ENCODE measurements at places on chromosomes 12 and 14.

DNA sequence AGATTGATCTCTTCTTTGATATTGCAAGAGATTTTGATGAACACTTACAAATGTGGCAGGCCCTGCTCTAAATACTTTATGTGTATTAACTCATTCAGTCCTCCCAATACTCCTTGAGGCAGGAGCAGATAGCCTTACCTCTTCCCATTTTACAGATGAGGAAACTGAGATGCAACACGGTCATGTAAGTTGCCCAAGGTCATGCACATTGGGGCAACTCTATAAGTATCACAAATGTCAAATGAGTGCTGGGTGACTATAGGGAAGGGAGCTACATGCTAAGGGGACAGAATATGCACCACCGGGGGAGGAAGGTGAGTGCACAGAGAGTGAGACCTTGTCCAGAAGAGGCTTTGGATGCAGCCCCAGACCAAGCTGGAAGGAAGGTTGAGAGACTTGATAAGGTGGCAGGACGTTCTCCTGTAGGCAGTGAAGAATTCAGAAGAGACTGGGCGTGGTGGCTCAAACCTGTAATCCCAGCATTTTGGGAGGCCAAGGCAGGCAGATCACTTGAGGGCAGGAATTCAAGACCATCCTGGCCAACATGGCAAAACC lies 132.3 kb upstream of the PWP1 start:
- no peaks in the 10 kb centered on the region for H3K27me3 ChIP-seq
- no peak overlapping the region for H3K27ac ChIP-seq
- no peaks in the 10 kb centered on the region for H3K36me3 ChIP-seq

DNA sequence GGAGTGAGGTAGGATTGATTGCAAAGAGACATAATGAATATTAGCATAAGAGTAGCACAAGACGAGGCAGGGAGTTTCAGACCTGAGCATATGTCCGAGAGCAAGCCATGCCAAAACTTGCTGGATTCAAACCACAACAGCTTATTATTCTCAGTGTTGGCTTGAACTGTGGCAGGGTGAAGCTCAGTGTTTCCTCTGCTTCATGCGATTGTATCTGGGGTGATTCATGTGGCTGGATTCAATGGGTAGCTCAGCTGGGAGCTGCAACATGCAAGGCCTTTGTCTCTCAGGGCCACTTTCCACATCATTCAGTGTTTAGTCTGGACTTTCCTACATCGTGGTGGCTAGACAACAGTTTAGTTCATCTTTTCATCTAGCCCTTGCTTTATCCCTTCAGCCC lies 22.1 kb upstream of the E2F7 start:
- no peak for DNase-seq
- no peaks in the 10 kb centered on the region for H3K27me3 ChIP-seq
- no peak overlapping the region for H3K4me3 ChIP-seq
- no peak overlapping the region for H3K27ac ChIP-seq
- no peaks in the 10 kb centered on the region for H3K4me1 ChIP-seq
- H3K36me3 ChIP-seq = no peaks in the 10 kb centered on the region

- peak overlapping the region; percentile 75 for H3K4me3 ChIP-seq
- DNase-seq = no peak
- H3K36me3 ChIP-seq = peaks cover 13% of the 10 kb centered on the region
- peaks cover 4% of the 10 kb centered on the region for H3K4me1 ChIP-seq
- H3K27ac ChIP-seq = peak overlapping the region; percentile 80
These were observed 814 bp downstream of the ANKRD13A start for GRCh38 chr12:109999983-110000505.

DNA sequence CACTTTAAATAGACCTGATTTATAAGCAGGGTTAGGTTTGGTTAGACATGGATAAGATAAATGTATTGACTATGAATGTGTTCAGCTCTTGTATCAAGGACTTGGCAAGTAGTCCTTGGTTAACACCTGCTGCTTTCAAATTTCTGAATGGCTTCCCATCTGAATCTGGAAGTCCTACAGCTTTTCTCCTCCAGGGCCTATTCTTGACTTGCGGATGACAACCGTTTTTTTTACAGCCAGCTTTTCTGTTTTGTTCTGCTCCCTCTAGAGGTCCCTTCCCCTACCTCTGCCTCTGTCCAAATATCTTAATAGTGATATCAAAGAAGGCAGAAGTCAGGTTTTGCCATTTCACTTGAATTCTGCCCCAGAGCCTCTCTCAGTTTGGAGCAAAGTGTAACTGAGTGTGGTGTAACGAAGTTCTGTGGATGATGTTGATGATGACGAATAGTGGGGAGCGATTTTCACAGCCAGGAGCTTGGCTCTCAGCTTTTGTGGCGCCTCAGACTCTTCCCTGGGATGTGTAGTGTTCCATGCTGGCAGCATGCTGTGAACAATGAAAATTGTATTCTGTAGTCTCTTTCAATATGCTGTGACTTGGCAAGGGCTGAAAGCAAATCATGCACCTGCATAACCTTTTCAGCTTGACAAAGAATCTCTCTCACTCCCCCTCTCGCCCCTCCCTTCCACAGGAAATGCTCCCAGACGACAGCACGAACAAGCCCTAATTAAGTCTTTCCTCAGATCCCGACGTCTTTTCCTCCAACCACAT lies 5.0 kb upstream of the SLC4A8 start:
- H3K27ac ChIP-seq = no peak overlapping the region
- no peaks in the 10 kb centered on the region for H3K27me3 ChIP-seq
- H3K4me3 ChIP-seq = no peak overlapping the region

DNA sequence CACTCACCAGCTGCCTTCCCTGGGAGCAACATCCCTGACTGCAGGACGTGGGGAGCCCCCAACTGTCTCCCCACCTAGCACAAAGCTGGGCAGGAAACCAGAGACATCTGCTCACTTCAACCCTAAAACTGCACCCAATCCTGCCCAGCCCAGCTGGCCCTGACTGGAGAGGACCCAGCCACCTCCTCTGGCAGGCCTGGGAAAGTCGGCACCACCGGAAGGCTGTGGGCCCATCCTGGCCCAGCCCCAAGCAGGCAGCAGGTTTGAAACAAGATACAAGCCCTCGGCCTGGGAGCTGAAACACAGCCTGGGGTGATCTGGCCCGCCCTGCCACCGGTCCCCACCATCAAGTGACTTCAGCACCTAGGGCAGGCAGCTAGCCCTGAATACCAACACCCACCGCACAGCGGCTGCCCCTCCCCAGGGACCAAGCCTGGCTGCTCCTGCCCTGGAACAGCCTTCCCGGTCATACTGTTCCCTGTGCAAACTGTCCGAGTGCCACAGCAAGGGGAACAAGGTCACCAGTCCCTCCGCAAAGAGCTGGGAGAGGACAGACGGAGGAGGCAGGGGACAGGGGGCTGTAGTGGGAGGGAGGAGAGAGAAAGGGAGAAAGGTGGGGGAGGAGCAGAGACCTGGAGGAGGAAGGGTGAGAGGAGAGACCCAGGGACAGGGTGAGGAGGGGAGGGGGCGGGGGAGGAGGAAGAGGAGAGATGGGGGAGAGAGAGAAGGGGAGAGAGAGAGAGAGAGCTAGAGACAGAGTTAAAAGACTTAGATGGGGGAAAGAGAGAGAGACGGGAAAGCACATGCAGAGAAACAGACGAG lies 115.7 kb downstream of the RFLNA start:
- DNase-seq = no peak
- H3K4me3 ChIP-seq = no peak overlapping the region
- peaks cover 30% of the 10 kb centered on the region for H3K4me1 ChIP-seq
- peak overlapping the region; percentile 70 for H3K27ac ChIP-seq
- no peaks in the 10 kb centered on the region for H3K27me3 ChIP-seq

DNA sequence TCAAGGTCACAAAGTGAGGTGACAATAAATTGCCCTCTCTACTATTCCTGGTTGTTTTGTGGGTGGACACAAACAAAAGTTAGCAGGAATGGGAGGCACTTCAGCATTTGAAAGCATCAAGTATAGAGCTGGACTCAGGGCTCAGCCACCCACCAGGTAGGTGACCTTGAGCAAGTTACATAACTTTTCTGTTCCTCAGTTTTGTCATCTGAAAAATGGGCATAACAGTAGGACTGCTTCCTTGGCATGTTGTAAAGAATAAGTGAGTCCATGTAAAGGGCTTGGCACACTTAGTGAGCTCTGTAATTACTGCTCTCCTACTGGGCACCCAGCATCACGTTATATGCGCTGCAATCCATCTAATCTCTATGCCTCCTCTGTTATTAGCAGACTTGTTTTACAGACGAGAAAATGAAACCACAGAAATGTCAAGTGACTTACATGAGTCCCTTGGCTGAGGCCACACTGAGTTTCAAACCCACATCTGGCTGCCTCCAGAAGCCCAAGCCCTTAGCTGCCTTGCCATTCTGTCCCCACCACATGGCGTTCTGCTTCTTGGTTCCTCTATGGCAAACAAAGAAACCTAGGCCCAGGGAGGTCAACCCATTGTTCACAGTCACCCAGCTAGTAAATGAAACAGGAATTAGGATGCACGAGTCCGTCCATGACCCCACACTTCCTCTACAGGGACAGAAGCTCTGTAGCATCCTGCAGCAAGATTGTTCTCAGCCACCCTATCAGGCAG lies 63.2 kb upstream of the SLC24A4 start:
- no peak overlapping the region for H3K27ac ChIP-seq
- H3K27me3 ChIP-seq = no peaks in the 10 kb centered on the region

- DNase-seq = no peak
- no peaks in the 10 kb centered on the region for H3K36me3 ChIP-seq
These were observed at the start of gene CACNA1C for GRCh38 chr12:2052826-2053678. CACNA1C (plus strand) TSS chr12:2052987; CDS start chr12:2053563, 576 bp downstream.
